ENCODE measurements at places on chromosomes 7 and 10. TPM values are rescaled to one million over a fixed set of nuclear protein-coding genes. Genes with fewer than 3 reads are reported as not detected.

DNA sequence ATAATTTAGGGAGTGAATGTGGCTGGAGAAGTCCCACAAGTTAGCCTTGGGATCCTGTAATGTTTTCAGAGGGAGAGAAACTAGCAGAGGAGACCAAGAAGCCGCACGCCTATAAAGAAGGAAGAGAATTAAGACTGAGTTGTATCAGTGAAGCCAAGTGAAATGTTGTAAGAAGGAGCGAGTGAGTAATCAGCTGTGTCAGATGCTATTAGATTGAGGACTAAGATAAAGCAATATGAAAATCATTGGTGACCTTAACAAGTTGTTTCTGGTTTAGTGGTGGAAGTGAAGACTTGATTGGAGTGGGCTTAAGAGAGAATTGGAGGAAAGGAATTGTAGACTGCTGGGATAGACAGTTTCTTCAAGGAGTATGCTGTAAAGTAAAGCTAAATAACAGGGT, 8.8 kb downstream of the CCSER2 start:
- no peaks in the 10 kb centered on the region for H3K27me3 ChIP-seq
- no peaks in the 10 kb centered on the region for H3K36me3 ChIP-seq
- H3K4me3 ChIP-seq: no peak overlapping the region
- DNase-seq: no peak
- H3K4me1 ChIP-seq: peaks cover 27% of the 10 kb centered on the region

GRCh38 chr10:75766106-75766505, 334.7 kb downstream of the LRMDA start:
- H3K27me3 ChIP-seq: no peaks in the 10 kb centered on the region
- no peak overlapping the region for H3K27ac ChIP-seq
- H3K4me3 ChIP-seq: no peak overlapping the region
- H3K36me3 ChIP-seq: no peaks in the 10 kb centered on the region
- DNase-seq: no peak
- peaks cover 18% of the 10 kb centered on the region for H3K4me1 ChIP-seq

GRCh38 chr10:36195364-36195763, 553.3 kb upstream of the FZD8 start:
- H3K4me1 ChIP-seq: no peaks in the 10 kb centered on the region
- no peak overlapping the region for H3K4me3 ChIP-seq
- H3K36me3 ChIP-seq: no peaks in the 10 kb centered on the region
- no peak for DNase-seq
- no peak overlapping the region for H3K27ac ChIP-seq

DNA sequence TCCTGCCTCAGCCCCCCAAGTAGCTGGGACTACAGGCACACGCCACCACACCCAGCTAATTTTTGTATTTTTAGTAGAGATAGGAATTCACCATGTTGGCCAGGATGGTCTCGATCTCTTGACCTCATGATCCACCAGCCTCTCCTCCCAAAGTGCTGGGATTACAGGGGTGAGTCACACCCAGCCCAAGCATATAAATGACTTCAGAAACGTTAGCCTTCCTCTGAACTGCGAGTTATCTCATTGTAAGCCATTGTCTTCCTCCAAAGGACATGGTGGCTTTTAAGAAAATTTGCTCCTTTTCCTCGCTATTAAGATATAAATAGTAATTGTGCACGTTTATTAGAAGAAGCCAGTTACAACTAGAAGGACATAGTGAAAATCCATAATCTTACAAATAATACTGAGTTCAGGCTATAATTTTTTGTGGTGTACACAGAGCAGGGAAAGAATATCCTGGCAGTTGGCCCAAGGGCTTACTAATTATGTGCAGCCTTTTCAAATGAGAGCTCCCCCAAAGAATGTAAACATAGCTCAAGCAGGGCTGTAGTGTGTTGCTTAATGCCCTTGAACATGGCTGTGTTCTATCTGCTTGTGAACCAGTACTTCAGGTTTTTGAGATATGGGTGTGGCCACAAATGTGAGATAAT, 495.8 kb downstream of the PARD3 start:
- no peaks in the 10 kb centered on the region for H3K36me3 ChIP-seq
- peaks cover 28% of the 10 kb centered on the region for H3K4me1 ChIP-seq
- no peak overlapping the region for H3K27ac ChIP-seq
- no peaks in the 10 kb centered on the region for H3K27me3 ChIP-seq
- no peak for DNase-seq

DNA sequence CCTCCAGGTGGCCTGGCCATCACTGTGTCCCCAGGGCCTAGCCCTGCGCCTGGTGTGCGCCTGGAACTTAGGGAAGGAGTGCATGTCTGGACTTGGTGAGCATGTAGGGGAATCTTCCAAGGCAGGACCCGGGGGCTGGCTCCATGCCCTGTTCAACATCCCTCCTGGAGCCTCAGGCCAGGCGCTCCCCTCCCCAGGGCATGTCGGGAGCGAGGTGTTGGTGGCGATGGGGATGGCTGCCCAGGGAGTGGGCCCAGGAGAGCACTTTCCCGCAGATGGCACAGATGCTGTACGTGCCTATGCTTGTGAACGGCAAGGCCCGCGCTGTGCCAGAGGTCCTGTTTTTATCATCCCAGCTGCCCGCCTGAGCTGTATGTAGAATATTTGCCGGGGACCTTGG, 55.0 kb downstream of the CDH23 start:
- no peaks in the 10 kb centered on the region for H3K27me3 ChIP-seq
- no peak for DNase-seq
- no peak overlapping the region for H3K4me3 ChIP-seq
- H3K4me1 ChIP-seq: no peaks in the 10 kb centered on the region

GRCh38 chr7:22354462-22354861, 2.5 kb downstream of the RAPGEF5 start:
- no peaks in the 10 kb centered on the region for H3K36me3 ChIP-seq
- peaks cover 4% of the 10 kb centered on the region for H3K4me1 ChIP-seq
- DNase-seq: no peak
- peaks cover 6% of the 10 kb centered on the region for H3K27me3 ChIP-seq
- no peak overlapping the region for H3K4me3 ChIP-seq

GRCh38 chr10:24642921-24643678, 80.6 kb downstream of the ARHGAP21 start:
- no peaks in the 10 kb centered on the region for H3K27me3 ChIP-seq
- no peak for DNase-seq
- no peak overlapping the region for H3K27ac ChIP-seq
- H3K4me1 ChIP-seq: peaks cover 14% of the 10 kb centered on the region
- H3K36me3 ChIP-seq: no peaks in the 10 kb centered on the region
- no peak overlapping the region for H3K4me3 ChIP-seq

DNA sequence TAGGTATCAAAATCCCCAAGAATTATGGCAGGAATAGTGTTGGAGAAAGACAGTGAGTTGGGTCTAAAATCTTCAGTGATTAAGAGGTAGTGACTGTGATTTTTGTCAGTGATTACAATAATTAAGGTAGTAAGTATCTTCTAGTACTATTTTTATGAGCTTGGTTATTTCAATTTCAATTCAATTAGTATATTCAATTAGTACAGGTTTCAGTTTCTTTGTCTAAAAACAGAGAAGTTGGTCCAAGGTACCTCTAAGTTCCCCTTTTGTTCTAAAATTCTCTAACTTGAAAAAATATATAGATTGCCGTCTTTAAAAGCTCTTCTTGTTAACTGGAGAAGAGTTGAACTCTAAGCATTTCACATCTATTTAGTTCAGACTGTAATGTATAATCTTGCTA, 82.9 kb downstream of the OTUD1 start:
- no peak overlapping the region for H3K27ac ChIP-seq
- H3K27me3 ChIP-seq: no peaks in the 10 kb centered on the region
- no peaks in the 10 kb centered on the region for H3K4me1 ChIP-seq
- H3K4me3 ChIP-seq: no peak overlapping the region
- no peaks in the 10 kb centered on the region for H3K36me3 ChIP-seq

DNA sequence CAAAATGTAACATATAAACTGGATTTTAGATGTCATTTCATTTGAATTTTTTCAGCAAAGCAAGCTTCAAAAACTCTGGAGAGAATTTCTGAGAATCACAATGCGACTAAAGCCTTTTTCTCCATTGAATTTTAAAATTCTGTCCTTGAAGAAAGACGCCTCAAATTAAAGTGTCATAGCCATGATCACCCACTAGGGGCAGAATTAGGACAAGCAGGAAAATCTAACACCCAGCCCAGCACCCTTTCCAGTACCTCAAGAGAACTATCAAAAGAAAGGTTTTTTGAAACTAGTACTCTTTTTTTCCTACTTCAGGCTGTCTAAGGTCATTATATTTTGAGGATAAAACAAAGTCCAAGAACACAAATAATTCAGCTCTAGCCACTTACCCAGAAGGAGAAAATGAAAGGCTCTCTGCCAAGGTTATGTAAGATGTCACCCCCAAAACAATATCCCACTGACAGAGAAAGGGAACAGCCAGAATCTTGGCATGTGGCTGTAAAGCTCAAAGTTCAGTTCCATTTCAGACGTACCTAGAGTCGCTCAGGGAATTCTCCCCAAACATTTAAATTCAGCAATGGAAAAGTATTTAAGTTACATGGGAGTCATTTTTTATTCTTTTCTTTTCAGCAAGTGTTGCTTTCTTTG, 299.4 kb downstream of the SNX13 start:
- no peaks in the 10 kb centered on the region for H3K27me3 ChIP-seq
- no peak for DNase-seq
- H3K36me3 ChIP-seq: no peaks in the 10 kb centered on the region
- no peak overlapping the region for H3K4me3 ChIP-seq
- no peak overlapping the region for H3K27ac ChIP-seq

DNA sequence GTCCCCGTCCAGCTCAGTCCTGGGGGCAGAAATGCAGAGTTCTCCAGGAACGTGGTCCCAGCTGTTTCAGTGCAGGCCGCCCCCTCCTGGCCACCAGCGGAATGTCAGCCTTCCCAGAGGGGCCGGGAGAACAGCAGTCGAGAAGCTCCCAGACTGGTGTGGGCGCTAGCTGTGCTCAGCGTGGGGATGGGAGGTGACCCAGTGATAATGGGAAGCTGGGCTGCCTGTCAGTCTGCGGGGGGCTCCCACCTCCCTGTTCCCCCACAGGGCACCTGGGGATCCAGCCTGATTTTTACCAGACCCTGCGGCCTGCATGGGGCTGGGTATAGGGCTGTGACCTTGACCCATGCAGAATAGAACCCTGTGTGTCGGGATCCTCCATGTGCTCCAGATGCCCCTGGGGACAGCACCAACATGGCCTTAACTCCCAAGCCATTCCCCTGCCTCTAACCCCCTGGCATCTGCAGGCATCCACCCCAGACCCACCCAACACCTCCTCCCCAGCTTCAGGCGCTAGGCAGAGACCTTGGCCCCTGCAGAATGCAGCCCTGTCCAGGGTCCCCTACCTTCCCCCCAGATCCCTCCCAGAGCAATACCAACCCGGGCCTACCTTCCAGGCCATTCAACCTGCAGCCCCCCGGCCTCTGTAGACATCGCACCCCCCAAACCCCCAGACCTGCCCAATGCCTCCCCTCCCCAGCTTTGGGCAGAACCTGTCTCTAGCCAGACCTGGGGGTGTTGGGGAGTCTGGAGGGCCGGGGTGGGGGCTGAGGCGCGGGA, 880 bp upstream of the ELN start:
- H3K4me1 ChIP-seq: peaks cover 98% of the 10 kb centered on the region
- H3K36me3 ChIP-seq: no peaks in the 10 kb centered on the region
- H3K27ac ChIP-seq: peak overlapping the region; percentile 92
- H3K4me3 ChIP-seq: peak overlapping the region; percentile 82
- no peaks in the 10 kb centered on the region for H3K27me3 ChIP-seq

GRCh38 chr7:55192723-55193122, 172.4 kb upstream of the LANCL2 start:
- peak overlapping the region; percentile 62 for H3K27ac ChIP-seq
- no peak for DNase-seq
- peaks cover 47% of the 10 kb centered on the region for H3K4me1 ChIP-seq
- no peaks in the 10 kb centered on the region for H3K36me3 ChIP-seq
- H3K27me3 ChIP-seq: no peaks in the 10 kb centered on the region
- no peak overlapping the region for H3K4me3 ChIP-seq

DNA sequence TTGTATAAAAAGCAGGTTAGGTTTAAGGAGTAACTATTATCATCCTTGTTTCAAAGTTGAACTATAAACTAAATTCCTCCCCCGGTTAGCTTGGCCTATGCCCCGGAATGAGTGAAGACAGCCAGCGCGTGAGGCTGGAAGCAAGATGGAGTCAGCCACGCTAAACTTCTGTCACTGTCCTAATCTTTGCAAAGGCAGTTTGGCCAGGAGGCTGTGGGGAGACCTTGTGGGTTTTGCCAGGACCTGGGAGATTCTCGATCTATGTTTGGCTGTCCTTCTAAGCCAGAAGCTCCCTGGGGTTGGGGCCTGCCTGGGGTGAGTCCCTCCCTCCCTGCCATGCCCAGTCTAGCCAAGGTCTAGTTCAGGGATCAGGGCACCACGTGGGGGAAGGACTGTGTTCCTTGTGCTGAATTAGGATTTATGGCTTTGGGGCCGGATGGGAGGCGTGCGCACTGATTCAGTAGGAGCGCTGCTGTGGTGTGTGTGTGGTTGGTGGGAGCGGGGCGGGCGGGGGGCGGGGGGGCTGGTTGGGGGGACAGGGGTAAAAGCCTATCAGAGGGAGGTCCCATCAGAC, 871 bp upstream of the GTF2IRD1 start:
- H3K27me3 ChIP-seq: no peaks in the 10 kb centered on the region
- peaks cover 30% of the 10 kb centered on the region for H3K4me1 ChIP-seq
- H3K27ac ChIP-seq: peak overlapping the region; percentile 93
- H3K4me3 ChIP-seq: peak overlapping the region; percentile 94
- DNase-seq: no peak
- H3K36me3 ChIP-seq: no peaks in the 10 kb centered on the region

DNA sequence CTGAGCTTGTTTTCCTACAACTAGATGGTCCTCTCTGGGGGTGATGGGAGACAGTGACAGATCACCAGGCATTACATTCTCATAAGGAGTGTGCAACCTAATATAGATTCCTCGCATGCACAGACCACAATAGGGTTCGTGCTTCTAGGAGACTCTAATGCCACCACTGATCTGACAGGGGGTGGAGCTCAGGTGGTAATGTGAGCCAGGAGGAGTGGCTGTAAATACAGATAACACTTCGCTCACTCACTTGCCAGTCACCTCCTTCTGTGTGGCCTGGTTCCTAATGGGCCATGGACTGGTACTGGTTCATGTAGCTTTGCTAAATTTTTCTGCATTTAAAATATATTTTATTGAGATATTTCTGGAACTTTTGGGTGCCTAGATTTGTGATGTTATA, 202.3 kb upstream of the ZNF32 start:
- DNase-seq: no peak
- no peak overlapping the region for H3K27ac ChIP-seq
- H3K36me3 ChIP-seq: no peaks in the 10 kb centered on the region
- peaks cover 5% of the 10 kb centered on the region for H3K4me1 ChIP-seq
- H3K4me3 ChIP-seq: no peak overlapping the region
- no peaks in the 10 kb centered on the region for H3K27me3 ChIP-seq

GRCh38 chr7:112887337-112887736, 97.1 kb upstream of the TMEM168 start:
- H3K27me3 ChIP-seq: no peaks in the 10 kb centered on the region
- H3K36me3 ChIP-seq: no peaks in the 10 kb centered on the region
- peaks cover 8% of the 10 kb centered on the region for H3K4me1 ChIP-seq
- DNase-seq: no peak

- no peaks in the 10 kb centered on the region for H3K27me3 ChIP-seq
- no peak for DNase-seq
- H3K27ac ChIP-seq: no peak overlapping the region
- no peaks in the 10 kb centered on the region for H3K4me1 ChIP-seq
These were observed 98.5 kb downstream of the IDE start for GRCh38 chr10:92475357-92475868.

Gene AP1S1
- 30.2 TPM for total RNA-seq

Gene ACTR3C
- total RNA-seq: 10.1 TPM

Gene CYP2C9
- not detected for total RNA-seq

Gene PAPSS2
- total RNA-seq: 16.7 TPM

Gene LAMB1
- total RNA-seq: 236 TPM

Gene CDC14C
- not detected for total RNA-seq
